Activated CD8-positive, alpha-beta memory T cell treated with anti-CD3 and anti-CD28 coated beads for 1 hour (primary cell): ENCODE measurements at places on chromosomes 6 and 20.

GRCh38 chr6:133040094-133040802 is 200.9 kb upstream of the EYA4 start:
- no peak for DNase-seq

DNA sequence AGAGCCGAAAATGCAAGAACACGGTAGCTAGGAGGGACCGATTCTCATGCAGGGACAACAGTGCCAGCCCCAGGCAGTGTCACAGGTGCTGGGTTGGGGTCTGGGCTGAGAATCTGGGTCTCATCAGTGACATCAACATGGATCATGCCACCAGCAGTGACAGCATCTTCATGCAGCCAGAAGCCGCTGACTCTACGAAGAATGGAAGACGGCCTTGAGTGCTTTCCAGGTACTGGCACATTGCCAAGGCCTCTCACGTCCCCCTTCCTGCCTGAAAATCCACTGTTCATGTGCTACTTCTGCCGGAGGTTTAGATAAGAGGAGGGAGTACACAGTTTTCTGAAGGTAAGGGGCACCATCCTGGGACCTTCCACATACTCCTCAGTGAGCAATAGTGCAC is 141.1 kb upstream of the FOXQ1 start:
- DNase-seq: no peak

- no peak for DNase-seq
These were observed 679.5 kb downstream of the KHDRBS2 start for GRCh38 chr6:61606500-61606899.

DNA sequence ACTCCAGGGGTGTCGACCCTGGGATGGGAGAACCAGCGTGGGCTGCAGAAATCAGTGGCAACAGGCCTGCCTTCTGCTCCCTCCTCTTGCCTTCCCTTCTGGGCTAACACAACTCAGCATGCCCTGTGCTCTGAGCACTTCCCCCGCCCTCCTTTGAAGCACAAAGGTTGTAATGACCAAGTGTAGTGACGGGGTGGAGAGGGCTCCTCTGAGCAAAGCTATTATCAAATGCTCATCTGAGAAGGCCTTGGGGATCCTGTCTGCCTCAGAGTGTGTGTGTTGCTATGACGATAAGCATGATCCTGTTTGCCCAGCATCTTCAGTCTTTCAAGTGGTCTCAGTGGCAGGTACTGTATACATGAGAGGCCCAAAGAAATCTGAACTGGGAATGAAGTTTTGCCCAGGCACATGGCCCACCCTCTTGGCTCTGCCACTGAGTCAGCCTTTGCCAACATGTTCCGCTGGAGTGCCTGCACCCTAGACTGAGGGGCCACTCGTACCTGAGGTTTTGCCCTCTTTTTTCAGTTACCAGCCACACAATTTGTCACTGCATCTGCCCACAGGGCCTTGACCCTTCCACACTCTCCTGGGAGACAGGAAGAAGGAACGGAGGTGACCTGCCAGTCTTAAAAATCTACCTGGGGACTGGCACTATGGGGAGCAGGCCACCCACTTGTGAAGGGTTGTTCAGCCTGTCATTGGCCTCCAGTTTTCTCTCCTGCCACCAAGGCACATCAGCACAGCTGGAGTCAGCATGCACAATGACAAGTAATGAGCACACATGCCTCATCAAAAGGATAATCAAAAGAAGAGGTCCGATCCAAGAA is 74.5 kb downstream of the GFOD1 start:
- DNase-seq: no peak

DNA sequence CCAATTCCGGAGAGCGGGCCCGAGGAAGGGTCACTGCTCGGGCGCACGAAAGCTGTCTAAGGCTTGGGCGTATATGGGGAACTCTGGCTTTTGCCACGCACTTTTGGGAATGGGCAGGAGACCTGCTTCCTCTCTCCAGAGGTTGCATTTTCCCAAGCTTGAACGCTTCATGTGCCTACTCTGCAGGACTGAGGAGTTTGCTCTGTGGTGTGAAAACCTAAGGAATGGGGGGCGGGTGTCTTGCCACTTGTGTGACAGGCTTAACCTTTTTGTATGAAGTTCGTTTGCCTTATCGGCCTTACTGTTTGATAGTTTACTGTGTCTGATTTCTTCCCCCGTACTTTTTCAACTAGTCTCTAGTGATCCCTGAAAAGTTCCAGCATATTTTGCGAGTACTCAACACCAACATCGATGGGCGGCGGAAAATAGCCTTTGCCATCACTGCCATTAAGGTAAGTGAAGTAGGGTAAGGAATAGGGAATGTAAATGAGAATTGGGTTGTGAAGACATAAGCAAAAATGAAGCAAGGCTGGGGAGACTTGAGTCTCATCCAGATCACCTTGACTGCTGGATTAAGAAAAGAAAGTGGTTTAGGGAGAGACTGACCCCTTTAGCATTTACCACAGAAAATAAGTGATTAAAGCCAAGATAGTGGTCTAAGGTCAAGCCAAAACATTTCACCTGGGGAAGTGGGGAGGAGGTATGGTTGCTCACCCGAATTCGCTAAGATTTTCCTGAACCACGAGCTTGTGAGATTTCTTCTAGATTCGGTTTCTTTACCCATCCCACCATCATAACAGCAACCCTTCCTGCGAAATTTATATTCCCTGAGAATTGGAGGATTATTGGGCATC is 627 bp downstream of the RPS18 start:
- no peak for DNase-seq

GRCh38 chr6:85077098-85077497 is 312.7 kb upstream of the TBX18 start:
- no peak for DNase-seq

- no peak for DNase-seq
These were observed 89.8 kb downstream of the MDN1 start for GRCh38 chr6:89729818-89730217.

DNA sequence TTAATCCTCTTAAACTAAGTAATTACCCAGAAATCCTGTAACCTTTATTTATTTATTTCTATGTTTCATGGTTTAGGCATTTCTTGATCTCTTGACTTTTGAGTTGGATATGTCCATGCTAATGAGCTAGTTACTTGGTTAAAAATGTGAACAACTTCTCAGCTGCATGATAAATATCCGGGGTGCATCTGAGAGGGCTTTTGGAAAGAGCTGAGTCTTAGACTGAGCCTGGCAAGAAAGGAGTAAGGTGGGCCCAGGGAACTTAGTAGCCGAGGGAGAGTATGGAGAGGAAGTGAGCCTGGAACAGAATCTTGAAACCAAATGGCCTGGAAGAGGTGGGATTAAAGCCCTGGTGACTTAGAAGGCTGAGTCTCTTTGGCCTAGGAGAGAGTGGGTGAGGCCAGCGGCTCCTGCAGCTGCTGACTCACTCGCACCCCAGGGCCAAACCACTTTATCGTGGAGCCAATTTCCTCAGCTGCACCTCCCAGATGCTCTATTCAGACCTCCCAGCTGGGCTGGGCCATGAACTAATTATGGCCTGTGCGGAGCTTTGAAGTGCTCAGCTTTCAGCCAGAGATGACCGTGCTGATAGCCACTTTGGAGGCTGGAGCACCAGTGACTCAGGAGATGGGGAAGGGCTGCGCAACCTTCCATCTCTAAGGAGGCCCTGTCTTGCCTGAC is 19.1 kb downstream of the TGM3 start:
- no peak for DNase-seq

- DNase-seq: no peak
These were observed 87.8 kb downstream of the PHACTR3 start for GRCh38 chr20:59692139-59692538.

GRCh38 chr20:11849976-11850670 is 67.6 kb upstream of the BTBD3 start:
- no peak for DNase-seq

- DNase-seq: no peak
These were observed 9.4 kb upstream of the ACSS1 start for GRCh38 chr20:25067102-25067987.

- DNase-seq: no peak
These were observed 27.7 kb downstream of the MAP3K5 start for GRCh38 chr6:136764517-136764993.

DNA sequence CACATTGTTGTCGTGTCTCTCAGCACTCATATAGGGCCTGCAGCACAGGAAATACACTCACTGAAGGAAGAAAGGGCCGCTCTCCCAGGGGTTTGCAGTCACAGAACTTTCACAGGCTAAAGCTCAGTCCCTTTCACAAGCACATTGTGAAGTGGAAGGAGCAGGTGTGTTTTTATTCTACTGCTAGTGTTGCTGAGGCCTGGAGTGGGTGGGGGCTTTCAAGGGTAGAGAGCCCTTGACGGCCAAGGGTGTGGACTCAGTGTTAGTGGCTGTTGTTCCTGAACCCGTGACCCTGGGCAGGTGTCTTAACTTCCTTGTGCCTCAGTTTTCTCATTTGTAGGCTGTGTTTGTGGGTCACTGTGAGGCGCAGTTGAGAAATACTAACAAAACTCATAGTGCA is 66.2 kb upstream of the SLC22A1 start:
- DNase-seq: no peak

DNA sequence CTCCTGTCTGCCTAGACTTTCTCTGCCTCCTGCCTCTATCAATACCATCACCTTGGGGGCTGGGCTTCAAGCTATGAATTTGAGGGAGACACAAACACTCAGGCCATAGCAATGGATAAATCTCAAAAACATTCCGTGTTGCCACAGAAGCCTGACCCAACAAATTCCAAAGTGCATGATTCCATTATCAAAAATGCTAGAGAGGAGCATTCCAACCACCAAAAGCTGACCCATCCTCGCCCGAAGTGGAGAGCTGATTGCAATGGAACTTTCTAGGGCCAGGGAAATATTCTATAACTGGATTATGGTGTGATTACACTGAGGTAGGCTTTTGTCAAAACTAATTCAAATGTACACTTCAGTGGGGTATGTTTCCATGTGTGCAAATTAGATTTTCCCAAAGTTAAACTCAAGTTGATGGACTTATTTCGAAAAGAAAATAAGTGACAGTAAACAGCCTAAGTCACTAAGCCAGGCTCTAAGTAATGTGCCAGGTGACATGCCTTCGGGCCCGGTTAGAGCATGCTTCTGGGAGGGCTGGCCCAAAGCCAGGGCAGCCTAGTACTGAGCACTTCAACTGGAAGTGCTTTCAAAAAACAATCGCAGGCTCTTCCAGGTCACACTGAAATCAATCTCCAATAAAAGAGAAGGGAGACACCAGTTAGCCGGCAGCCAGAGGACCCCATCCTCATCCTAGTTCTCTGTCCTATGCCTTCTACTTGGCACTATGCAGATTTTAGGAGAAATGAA is 142.3 kb downstream of the TBXT start:
- no peak for DNase-seq

GRCh38 chr20:59983076-59983475 is 24.9 kb downstream of the CDH26 start:
- no peak for DNase-seq

GRCh38 chr6:116507324-116507723 is 4.1 kb upstream of the CALHM5 start:
- no peak for DNase-seq

DNA sequence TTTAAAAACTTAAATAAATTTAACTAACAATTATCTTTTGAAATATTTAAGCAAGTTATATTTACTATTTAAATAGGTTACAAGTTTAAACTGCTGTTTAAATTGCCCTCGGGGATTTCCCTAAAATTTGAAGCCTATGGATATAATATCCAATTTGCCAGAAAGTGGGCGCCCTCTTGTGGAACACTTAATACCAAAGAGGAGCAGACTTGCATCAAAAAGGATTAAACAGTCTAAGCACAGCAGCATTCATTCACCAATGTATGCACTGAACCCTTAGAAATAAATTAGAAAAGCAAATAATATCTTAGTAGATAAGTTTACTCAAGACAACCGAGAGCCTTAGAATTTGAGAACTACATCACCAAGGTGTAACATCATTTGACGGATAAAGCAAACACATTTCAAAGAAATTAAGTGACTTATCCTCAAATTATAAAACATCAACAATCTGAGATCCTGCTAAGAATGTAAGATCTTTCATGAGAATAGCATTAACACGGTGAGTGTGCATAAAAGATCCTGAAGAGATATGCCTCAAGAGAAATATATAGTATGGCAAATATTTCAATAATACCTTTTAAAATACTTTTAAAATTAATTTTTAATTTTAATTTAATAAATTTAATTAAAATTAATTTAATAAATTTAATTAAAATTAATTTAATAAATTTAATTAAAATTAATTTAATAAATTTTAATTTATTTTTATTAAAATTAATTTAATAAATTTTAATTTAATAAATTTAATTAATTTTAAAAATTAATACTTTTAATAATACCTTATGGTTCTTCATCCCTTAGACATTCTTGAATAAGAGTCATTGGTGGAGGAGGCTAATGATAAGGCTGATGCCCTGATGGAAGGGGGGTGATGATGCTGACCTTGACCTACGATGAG is 11.5 kb upstream of the MEP1A start:
- DNase-seq: no peak

DNA sequence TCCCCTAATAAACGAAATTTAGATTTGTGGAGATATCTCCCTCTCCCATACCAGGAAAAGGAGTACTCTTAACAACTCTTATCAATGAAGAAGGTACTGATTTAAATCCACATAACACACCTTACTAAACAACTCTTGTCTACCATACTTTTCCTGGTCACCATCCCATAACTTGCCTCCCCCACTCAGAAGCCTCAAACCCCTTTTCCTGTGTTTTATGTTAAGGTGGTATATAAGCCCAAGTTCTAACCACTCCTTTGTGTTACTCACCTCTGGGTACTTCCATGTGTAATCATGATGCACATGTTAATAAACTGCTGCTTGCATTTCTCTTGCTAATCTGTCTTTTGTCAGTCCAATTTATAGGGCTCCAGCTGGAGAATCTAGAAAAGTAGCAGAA is 330.7 kb downstream of the CD83 start:
- no peak for DNase-seq

- no peak for DNase-seq
These were observed 10.5 kb upstream of the ZNF334 start for GRCh38 chr20:46523696-46524328.

- DNase-seq: no peak
These were observed 287.0 kb upstream of the PRND start for GRCh38 chr20:4434681-4435080.

DNA sequence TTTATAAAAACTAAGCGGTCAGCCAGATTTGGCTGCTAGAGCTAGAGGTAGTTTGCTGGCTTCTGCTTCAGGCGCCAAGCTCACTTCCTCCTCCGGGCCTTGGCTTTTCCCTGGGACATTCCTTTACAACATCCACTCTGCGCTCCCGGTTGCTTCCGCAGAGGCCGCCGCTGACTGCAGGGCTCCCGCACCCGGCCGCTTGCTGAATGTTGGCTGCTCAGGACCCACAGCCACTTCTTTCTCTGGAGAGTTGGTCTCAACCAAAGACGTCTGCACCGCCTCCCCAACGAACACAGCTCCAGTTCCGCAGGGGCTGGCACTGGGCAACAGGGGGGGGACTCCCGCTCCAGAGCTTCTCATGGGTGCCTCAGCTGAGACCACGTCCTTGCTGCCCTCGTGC is 282.8 kb downstream of the TFAP2C start:
- no peak for DNase-seq

DNA sequence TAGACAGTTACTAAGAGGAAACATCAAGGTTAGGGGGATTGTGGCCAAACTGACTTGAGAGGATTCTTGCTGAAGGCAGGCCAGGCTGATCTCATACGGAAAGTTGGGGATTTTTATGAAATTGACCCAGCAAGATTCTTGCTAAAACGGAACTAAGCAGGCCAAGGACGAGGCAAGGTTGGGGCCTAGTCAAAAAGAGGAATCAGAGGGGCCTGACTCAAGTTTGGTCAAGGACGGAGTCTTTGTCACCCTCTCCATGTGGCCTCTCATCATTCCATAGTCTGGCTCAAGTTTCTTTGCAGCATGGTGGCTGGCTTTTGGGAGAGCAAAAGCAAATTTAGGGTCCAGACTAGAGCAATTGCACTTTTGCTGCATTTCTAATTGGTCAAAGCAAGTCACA is 7.9 kb upstream of the HECA start:
- no peak for DNase-seq
